ENCODE measurements at places on chromosomes 7 and 10.

DNA sequence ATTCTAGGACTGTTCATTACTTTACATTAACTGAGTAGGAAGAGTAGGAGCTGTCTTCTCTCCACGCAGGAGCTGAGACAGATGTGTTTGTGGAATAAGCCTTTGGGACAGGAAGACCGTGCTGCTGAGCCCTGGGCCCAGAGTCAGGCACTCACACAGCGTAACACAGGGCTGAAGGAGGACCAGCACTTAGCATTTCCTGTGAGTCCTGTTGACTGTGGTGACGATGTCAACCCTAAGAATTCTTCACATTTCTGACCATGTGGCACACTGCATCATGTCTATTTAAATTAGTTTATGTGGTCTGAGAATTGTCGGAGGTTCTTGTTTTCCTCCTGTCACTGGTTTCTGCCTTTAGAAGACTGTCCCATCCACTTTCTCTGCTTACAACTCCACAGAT is 117.2 kb downstream of the PIP4K2A start:
- DNase-seq, result no peak

DNA sequence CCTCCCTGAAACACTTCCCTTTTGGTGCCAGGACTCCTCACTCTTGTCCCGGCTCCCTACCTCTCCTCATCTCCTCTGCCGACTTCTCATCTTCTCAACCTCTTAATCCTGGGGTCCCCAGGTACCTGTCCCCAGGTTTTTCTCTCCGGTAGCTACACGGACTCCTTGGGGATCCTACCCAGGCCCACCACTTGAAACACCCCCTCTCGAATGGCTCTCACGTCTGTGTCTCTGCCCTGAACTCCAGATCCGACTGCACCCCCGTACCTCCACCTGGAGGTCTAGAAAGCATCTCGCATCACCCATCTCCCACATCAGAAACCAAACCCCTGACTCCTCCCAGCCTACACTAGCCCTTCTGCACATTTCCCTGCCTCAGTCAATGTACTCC is 4.8 kb downstream of the TBATA start:
- DNase-seq, result no peak

DNA sequence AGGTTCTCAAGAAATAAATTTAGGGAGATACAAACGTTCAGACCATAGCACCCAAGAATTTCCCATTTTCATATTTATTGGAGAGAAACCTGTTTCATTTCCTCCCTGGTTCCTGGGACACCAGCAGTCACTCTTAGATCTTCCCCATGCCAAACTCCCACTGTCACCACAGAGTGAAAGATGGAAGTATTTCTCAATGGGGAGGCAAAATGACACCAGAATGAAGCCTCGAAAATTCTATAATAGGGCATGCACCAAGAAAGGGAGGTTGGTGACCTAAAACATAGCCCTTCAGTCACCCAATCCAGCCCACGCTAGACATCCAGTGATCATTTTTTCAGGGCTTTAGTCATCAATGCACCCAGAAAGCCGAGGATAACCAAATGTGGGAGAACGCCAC is 148.1 kb upstream of the PLXDC2 start:
- DNase-seq, result no peak

- no peak for DNase-seq
Measured at GRCh38 chr10:113600569-113600968, 47.7 kb downstream of the HABP2 start.

DNA sequence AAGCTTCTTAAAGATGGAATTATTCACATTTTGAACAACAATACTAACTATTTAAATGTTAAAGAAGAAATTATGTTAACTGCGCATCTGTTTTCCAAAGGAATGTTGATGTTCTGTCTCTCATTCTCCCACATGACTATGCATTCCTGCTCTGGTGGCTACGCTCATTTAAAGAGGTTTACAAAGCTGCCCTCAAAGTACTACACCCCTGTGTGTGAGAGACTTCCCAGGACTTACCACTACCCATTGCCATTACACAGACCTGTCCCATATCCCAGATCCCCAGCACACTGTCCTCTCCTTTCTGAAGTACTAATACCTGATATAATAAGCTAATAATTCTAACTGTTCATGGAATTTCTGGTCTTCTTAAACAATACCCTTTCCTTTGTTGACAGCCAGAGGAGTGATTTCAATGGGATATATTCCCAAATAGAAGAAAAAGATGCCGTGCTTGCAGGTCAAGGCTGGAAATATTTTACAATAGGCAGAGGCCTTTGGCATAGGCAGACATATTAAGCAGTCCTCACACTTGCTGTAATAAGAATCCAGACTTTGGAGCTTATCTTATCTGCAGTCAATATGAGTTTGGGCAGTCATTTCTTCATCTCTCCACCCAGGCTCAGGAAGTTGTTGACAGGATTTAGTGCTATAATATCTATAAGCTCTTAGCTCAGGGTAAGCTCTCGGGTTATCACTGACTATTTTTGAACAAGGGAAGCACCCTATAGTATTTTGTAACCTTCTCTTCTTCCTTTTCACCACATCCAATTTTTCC is 12.2 kb downstream of the LIPF start:
- no peak for DNase-seq

DNA sequence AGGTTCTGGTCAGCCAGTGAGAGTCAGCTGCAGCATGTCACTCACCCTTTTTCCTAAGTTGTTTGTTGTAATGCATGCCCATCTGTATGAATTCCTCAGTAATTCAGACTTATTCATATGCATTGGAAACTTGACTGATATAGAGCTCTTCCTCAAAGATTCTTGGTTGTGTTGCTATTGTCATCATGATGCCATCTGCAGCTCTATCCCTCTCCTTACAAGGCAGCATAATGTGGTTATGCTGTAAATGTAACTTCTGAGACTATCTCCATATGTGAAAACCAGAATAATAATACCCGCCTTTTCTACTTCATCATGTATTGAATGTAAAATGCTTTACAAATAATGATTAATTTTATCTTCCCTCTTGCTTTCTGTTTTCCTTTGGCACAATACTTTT is 252.6 kb upstream of the MTPN start:
- no peak for DNase-seq

DNA sequence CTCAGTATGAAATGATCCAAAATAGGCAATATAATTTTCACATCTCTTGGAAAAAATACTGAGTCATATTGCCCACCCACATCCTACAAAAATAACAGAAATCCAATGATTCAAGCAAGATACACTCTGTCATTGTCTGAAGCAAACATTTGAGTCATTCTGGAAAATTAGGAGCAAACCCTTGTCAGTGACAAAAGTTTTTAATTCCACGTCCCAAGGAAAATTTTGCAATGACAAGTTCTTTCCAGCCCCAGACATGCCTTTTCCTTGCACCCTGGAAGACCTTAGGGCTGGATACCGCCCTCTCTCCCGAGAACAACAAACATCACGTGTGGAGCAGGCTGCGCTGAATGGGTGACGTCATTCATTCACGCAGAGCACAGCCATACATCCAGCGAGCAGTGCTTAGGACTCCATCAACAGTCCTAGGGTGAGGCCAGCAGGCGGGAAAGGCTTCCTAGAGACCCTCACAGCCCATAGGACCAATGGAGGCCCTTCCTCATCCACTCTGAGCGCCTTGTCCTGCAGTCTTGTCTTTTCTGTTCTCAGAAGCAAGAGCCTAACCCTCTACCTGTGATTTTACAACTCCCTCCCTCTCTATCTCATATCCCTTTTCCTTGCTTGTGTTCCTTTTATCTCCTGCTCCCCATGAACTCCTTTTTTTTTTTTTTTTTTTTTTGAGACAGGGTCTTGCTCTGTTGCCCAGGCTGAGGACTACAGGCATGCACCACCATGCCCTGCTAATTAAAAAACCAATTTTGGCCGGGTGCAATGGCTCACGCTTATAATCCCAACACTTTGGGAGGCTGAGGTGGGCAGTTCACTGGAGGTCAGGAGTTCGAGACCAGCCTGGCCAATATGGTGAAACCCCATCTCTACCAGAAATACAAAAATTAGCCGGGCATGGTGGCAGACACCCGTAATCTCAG is 23.5 kb upstream of the KDM7A start:
- DNase-seq, result no peak

GRCh38 chr10:15067154-15067553 is 21.4 kb downstream of the ACBD7 start:
- no peak for DNase-seq

- DNase-seq, result no peak
Measured at GRCh38 chr7:130943336-130943901, 209.4 kb upstream of the KLF14 start.

DNA sequence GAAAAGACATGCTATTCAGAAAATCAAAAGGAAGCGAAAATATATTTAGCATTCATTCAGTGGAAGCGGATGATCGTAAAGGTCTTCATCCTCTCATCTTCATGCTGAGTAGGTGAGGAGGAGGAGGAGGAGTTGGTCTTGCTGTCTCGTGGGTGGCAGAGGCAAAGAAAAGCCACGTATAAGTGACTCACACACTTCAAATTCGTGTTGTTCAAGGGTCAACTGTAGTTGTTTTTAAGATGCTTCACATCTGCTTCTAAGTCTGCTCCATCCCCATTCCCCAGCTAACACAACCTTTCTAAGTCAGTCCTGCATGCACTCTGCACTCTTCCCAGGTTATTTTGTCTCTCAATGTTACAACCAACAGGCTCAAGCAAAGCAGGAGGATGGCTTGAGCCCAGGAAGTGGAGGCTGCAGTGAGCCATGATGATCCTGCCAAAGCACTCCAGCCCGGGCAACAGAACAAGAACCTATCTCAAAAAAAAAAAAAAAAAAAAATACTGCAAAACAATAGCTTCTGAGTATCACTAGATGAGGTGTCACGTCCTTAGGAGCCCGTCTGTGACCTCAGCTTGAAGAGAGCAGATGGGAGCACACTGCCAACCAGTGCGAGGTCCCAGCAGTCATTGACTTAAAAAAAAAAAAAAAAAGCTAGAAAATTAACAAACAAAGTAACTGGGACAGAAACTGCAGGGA is 70.5 kb downstream of the SFMBT2 start:
- DNase-seq, result no peak

DNA sequence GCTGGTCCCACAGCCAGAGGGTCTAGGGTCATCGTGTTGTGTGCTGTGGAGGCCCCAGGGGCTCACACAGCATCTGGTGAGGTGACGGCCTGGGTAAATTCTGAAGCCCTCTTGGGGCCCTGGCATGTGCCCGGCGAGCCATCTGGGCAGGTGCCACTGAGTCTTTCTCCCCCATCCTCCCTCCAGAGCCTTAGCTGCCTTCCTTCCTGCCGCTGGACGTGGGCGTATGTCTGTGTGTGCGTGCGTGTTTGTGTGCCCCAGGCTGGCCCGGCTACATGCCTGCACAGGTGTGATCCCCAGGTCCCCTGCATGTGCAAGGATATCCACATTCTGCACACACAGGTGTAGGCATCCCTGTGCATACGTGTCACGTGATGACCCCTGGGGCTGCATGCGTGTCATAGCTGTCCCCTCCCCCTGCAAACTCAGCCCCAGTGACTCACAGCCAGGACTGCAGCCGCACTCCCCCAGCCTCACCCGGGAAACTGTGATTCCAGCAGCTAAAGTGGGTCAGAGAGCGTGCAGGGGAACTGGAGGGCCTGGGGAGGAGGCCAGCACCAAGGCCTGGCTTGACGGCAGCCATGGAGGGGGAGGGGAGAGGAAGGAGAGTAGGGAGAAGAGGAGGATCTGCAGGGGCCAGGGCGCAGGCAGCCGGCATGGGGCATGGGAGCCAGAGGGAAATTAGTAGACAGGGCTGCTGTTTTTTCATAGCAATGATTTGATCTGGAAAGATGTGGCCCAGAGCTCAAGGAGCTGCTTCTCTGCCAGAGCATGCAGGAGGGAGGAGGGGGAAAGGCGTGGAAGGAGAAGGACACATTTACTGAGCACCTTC is 46.4 kb downstream of the ELFN1 start:
- no peak for DNase-seq

- DNase-seq, result no peak
Measured at GRCh38 chr10:43237631-43238446, 29.0 kb downstream of the RASGEF1A start.

- DNase-seq, result no peak
Measured at GRCh38 chr10:14618674-14619073, 156.0 kb downstream of the FAM107B start.

- DNase-seq, result no peak
Measured at GRCh38 chr10:3111621-3112163, 44.3 kb downstream of the PFKP start.
